ENCODE measurements at places on chromosomes 7 and 10.

DNA sequence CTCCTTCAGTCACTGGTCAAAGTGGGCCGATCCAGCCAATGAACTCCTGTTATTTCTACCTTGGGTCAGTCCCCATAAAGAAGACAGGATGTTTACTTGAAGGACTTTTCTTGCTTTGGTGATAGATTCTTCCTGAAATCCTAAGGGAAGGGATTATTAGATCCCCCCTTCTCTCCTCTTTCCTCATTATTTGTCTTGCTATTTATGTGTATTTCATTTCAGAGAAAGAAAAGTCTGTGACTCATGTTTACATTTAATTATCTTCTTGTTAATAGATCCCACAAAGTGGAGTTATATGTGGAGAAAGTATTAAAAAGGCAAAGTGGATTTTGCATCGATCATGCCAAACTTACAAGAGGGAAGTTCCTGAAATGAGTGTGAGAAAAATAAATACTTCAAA is 341.5 kb downstream of the PHTF2 start:
- DNase-seq = no peak

- DNase-seq = no peak
These were observed 102.3 kb downstream of the SORBS1 start for GRCh38 chr10:95458871-95459270.

DNA sequence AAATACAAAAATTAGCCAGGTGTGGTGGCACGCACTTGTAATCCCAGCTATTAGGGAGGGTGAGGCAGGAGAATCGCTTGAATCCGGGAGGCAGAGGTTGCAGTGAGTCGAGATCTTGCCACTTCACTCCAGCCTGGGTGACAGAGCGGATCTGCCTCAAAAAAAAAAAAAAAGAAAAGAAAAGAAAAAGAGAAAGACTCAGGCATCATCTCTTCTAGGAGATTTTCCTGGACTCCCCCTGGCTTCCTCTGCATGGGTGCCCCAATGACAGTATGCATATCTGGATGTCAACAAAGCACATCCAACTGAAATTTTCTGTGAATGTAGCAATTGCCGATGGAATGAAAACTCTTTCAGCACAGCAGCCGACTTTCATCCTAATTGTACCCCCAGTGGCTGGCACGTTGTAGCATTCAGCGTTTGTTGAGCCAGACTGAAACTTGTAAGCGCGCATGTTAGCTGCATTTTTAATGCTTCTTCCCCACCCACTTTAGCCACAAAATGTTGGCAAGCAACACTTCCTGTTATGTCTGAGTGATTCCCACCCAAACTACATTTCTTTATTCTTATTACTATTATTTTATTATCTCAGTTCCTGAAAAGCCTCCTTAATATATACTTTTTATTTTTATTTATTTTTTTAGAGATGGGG is 70.2 kb downstream of the PRTFDC1 start:
- DNase-seq = peak; percentile 10

- DNase-seq = no peak
These were observed 1396.5 kb upstream of the CELF2 start for GRCh38 chr10:9621216-9621615.

DNA sequence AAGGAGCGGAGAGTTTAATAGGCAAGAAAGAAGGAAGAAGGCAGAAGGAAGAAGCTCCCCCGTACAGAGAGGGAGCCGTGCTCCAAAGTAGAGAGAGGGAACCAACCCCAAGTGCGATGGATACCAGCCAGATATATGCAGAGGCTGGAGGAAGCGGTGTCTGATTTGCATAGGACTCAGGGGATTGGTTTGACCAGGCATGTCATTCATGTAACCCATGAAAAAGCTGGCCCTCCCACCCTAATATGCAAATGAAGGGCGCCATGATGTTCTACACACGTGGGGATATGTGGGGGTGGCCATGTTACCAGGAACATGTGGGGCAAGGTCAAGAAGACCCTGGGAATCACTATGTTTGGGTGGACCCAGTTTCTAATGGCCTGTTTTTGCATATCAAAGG is 40.6 kb upstream of the FAM3C start:
- no peak for DNase-seq

DNA sequence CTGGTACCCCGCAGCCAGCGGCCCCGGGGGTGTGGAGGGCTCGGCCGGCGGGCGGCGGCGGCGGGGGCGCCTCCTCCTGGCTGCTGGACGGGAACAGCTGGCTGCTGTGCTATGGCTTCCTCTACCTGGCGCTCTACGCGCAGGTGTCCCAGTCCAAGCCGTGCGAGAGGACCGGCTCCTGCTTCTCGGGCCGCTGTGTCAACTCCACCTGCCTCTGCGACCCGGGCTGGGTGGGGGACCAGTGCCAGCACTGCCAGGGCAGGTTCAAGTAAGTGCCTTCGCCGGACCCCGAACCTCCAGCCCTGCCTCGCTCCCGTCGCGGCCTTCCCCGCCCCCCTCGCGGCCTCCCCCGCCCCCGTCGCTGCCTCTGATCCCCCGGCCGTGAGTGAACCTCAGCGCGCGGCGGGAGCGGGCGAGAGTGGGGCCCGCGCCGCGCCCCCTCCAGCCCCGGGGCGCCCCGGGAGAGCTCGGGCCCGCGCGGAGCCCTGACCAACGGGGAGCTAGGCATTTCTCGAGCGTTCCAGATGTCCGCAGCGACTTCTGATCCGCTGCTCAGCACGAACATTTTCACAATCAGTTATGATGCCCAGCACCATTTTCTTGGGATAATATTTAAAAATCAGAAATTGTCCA is 727 bp downstream of the ATRNL1 start:
- DNase-seq = no peak

GRCh38 chr10:6563075-6563474 is 17.0 kb downstream of the PRKCQ start:
- no peak for DNase-seq

GRCh38 chr7:142894112-142894984 is 8.8 kb upstream of the TRPV6 start:
- DNase-seq = no peak

DNA sequence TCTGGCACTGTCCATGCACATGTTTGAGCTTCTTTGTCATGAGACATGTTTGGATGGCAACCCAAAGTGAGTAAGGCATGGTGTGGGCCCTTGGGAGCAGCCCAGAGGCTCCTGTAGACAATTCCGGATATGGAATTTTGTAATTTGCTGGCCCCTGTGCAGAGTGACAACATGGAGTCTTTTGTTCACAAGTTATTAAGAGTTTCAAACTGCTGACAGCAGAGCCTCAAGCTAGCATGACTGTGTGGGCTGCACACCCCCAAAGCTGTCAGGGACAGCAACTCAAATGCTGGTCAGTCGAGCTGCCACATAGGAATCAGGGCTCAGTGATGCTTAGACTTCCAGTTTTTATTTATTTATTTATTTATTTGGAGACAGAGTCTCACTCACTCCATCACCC is 7.0 kb upstream of the MYL7 start:
- no peak for DNase-seq

- DNase-seq = no peak
These were observed 123.2 kb downstream of the DNAJB6 start for GRCh38 chr7:157459966-157460365.

- DNase-seq = no peak
These were observed 184.7 kb downstream of the DGKB start for GRCh38 chr7:14717816-14718215.

GRCh38 chr10:71124921-71125748 is 87.2 kb upstream of the UNC5B start:
- no peak for DNase-seq

DNA sequence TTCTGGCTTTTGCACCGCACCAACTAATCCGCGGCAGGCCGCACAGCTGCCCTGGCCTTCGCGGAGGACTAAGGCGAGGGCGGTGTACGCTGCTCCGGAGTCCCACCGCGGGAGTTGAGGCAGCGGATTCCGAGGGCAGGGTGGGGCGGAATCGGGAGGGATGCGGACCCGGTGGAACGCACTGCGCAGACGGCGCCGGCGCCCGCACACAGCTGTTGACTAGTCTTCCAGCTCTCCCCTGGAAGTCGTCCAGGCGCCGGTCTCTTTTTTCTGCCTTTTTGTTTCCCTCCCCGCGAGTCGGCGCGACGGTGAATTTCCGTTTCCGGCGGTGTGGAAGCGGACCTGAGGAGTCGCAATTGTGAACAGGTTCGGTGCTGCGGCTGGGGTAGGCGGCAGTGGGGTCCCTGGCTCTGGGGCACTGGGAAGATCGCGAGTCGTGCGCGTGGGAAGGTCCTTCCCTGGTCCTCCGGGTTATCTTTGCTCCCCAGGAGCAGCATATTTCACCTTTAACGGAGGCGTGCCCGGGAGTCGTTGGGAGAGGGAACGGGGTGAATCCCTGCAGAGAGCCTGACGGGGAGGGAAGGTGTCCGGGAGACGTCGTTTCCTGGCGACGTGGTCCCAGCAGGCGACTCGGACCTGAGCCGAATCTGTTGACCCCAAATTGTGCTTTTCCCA is at the start of gene ASAH2B:
TSS of gene ASAH2B (plus strand) at position 319 of the 675 bp plus-strand sequence. CDS start 5,195 bp downstream, outside the sequence.
- DNase-seq = peak; percentile 47

GRCh38 chr10:75672842-75673241 is 241.4 kb downstream of the LRMDA start:
- DNase-seq = no peak

DNA sequence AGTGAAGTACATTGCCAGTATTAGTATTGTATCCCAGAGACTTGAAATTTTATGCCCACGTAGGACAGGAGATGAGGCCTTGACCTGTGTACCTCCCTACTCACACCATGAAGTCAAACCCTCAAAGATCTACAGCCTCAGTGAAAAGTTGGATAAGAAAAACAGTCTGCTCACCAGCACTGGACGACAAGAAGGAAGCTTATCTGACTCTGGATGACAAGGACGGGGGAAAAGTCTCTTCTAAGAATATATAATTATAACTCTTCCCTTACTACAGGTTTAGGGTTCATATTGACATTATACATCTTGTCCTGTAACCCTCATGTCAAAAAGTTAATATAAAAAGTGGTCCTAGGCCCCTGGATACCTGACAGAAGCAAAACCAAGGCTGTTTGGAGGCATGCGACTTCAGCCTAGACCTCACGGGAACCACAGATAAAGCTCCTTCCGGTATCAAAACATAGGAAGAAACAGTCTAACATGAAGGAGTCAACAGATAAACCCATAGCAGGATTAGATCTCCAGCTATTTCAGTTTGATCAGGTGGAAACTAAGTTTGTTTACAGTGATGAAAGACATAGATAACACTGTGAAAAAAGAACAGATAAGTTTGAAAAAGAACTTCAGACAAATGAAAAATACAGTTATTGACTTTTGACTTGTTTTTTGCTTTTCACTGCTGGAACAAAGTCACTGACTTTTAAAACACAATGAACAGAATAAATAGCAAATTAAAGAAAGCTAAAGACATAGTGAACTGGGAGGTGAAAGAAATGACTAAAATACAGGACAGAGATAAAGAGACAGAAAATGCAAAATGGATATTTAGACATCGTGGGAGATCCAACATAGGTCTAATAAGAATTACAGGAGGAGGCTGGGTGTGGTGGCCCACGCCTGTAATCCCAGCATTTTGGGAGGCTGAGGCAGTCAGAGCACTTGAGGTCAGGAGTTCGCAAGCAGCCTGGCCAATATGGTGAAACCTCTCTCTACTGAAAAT is 145.9 kb downstream of the PHTF2 start:
- no peak for DNase-seq

- DNase-seq = no peak
These were observed 13.3 kb downstream of the SLC26A5 start for GRCh38 chr7:103432712-103433111.

GRCh38 chr10:11168423-11169090 is 150.9 kb downstream of the CELF2 start:
- no peak for DNase-seq

- no peak for DNase-seq
These were observed 9.0 kb downstream of the PUS7 start for GRCh38 chr7:105512926-105513526.

- DNase-seq = no peak
These were observed 29.4 kb downstream of the ZRANB1 start for GRCh38 chr10:124971276-124971675.

GRCh38 chr7:157976406-157976805 is 611.2 kb downstream of the PTPRN2 start:
- DNase-seq = no peak

DNA sequence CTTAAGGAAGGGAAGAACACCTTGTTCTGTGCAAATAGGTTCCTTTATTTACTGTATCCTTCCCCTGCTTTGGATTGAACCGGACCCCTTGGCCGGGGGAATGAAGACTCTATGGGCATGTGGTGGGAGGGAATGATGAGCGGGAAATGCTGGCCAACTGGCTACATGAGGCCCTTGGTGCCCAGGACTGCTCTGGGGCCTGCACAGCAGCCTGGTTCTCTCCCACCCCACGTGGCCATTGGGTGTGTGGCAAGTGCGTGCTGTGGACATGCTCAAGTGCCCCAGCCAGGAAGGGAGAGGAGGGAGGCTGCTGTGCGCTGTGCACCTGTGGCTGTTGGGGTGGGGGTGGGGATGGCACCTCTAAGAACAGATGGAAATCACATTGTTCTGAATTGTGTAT is 917.0 kb upstream of the GHITM start:
- DNase-seq = no peak

- DNase-seq = no peak
These were observed 100.2 kb downstream of the MMRN2 start for GRCh38 chr10:86857128-86857721.

GRCh38 chr10:90785782-90786181 is 72.1 kb downstream of the HTR7 start:
- DNase-seq = no peak

- no peak for DNase-seq
These were observed 9.7 kb downstream of the RBP3 start for GRCh38 chr10:47357911-47358310.

DNA sequence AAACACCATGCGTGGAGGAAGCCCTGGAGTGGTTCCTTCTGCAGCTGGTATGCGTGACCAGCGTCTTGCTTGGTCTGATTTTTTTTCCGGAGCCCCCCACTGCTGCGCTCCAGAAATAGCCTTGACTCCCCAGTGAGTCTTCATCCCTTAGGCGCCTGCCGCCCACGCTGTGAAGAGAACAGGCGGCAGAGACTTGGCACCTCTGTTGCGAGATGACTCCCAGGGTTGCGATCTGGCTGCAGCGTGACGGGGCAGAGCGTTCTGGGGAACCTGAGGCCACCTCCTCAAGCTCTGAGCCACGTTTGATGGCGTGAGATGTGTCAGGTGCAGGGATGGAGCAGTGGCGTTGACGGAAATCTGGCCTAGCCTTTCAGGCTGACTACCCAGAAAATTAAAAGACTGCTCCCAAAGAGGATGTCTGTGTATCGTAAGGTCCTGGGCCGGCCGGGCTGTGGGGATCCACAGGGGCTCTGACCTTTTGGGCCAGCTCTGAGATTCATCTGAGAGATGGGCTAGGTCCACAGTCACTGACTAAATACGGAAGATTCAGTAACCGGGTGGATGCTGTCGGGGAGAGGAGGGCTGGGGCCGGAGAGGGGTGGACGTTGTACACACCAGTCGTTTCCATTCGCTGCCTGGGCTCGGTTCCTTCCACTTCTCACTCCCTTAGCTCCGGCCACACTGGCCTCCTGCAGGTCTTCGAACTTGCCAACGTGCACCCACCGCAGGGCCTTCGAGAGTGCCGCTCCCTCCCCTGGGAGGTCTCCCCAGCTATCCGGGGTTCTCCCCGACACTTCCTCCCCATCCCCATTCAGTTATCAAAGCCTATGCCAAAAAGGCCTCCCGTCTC is 33.8 kb downstream of the PFKFB3 start:
- DNase-seq = no peak

DNA sequence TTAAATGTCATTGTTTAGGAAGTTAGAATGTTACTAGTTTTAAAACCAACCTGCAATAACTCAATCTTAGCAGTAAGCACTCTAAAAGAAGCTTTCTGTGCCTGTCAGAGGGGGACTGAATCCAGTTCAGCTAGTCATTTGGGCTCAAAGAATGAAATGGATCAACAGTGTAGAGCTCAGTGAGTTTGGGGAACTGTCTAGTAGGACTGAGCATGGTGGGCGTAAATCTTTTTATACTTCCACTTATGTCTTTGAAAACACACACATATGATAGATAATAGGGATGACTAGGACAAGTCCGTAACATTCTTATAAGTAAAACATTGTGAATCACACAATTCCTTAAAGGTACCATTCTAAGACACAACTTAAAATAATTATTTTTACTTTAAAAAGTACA is 11.5 kb downstream of the GSAP start:
- no peak for DNase-seq
